ENCODE measurements at places on chromosomes 5 and 9.

DNA sequence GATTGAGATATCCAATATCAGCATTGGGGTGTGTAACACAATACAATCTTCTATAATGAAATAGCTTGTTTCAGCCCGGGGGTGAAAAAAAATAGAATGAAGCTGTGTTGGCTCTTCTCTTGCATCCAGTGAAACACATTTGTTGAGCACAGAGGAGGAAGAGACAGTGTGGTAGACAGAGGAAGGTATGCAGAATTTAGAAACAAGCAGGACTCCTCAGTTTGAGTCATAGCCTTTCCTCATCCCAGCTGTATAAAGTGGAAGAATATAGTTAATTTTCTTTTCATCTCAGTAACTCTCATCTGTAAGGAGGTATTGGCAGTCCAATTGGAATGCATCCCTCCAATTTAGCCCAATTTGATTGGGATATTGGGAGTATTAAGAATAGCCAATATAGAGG, 302.2 kb upstream of the VLDLR start:
- DNase-seq: no peak

DNA sequence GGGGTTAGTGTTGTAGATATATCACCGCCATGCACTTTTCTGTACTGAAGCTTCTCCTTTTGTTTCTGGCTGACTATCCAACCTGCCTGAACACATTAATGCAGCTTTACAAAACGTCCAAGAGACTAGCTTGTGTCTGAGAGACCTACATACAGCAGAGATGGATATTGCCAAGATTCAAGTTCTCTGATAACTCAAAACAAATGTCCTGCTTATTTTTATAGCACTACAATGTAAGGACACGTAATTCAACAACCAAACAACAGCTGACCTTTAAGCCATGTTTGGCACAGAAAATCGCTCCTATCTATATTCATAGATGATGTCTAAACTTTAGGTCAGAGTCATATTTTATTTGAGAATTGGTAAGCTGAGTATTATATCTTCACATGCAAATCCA, 76.2 kb upstream of the NTRK2 start:
- DNase-seq: no peak

DNA sequence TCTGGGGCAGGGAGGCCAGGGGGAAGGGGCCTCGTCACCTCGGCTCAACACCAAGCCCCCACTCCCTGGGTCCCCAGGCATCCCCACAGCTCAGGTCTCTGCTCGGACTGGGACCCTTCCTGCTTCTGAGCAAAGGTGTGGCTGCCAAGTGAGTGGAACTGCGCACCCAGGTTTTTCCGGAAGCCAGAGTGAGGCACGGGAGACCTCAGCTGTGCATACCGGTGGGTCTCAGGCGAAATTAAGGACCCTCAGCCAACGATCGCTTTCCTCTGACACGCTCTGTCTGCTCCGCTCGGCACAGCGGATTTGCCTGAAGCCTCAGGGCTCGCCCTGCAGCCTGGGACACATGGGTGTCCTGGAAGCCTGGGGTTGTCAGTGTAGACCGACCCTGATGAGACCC, 41.0 kb upstream of the IRX4 start:
- DNase-seq: no peak

DNA sequence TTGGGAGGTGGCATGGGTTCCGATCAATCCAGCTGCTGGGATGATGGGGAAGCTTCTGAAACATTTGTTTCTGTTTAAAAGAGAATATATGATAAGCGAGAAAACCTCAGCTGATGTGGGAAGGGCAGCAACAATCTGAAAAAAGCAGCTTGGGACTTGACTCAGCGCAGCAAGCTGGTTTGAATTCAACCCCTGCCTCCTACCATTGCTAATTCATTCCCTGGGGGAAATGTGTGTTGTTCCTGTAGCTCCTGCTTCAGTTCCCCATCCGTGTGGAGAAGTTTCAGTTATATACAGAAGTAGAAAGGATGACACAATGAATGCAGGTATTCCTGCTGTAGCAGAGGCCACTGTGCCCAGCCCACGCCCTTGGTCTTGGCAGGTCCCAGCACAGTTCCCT, 145.1 kb downstream of the NXNL2 start:
- no peak for DNase-seq

- DNase-seq: no peak
Observed at GRCh38 chr5:149635394-149635793, 54.1 kb downstream of the ARHGEF37 start.

DNA sequence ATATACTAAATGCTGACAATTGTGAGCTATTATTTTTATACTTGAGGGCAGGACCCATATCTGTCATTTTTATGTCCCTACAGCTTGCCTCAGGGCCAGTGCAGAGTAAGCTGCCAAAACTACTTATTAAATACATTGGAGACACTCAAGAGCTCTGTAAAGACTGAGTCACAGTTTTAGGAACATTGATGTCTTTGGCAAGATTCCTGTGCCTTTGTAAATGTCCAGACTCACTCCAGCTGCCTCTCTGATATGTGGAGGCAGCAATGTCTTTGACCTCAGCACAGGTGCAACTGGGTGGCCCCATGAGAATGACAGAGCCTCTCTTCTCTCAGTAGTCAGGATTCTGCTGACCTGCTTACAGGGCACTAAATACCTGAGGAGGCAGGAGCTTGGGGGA, 363.2 kb downstream of the OSTF1 start:
- DNase-seq: no peak

DNA sequence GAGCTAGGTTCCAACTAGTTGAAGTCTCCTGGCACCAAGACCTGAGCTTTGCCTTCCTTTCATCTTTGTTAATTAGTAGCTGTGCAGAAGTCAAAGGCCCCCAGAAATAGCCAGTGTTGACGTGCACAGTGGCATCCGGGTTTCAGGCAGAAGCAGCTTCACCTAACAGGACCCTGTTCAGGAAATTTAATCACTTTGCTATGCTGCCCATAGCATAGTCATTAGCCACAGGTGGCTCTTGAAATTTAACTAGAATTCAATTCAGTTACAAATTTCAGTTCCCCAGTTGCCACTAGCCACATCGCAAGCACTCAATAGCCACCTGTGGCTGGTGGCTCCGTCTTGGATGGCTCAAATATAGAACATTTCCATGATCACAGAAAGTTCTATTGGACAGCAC, 179.1 kb downstream of the GOLPH3 start:
- DNase-seq: no peak

- no peak for DNase-seq
Observed at GRCh38 chr5:168607946-168608345, 28.8 kb upstream of the PANK3 start.

DNA sequence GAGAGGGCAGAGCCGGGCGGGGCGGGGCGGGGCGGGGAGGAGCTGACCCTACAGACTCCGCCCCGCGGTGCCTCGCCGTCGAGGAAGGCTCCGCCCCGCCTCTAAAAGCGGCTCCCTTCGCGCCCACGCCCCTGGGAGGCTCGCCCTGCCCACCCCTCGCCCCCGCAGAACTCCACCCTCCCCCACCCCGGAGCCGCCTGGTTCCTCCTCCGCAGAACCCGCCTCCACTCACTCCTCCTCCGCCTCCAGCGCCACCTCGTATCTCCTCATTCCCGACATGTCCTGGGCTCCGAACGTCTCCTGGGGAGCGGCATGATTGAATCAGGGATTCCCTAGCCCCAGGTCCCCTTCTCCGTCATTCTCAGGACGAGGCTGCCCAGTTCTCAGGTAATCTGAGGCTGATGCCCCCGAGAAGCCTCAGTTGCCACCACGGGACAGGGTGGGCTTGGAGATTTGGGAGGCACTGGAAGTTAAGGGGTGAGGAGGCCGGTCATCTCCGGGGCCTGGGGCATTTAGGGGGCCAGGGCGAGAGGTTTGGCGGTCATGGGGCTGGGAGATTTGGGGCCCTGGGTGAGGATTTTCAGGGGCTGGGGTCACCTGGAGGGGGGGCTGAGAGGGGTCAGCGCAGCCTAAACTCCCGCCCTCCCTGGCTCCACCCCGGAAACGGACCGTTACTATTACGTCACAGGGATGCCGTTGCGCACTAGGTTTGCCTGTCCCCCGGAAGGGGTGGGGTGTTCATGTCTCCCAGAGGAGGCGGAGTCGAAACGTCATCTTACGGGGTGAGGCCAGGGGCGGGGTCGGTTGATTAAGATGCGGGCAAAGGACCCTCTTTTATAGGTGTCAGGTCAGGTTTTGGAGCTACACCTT, 3.2 kb upstream of the CCL27 start:
- peak; percentile 94 for DNase-seq

DNA sequence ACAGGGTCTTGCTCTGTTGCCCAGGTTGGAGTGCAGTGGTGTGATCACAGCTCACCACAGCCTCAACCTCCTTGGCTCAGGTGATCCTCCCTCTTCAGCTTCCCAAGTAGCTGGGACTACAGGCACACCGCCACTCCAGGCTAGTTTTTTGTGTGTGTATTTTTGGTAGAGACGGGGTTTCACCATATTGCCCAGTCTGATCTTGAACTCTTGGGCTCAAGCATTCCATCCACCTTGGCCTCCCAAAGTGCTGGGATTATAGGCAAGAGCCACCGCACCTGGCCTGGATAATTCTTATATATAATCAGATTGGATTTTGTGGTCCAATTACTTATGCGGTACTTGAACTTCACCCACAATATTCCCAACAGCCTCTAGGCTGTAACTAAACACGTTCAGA, 19.8 kb downstream of the CCDC69 start:
- no peak for DNase-seq

DNA sequence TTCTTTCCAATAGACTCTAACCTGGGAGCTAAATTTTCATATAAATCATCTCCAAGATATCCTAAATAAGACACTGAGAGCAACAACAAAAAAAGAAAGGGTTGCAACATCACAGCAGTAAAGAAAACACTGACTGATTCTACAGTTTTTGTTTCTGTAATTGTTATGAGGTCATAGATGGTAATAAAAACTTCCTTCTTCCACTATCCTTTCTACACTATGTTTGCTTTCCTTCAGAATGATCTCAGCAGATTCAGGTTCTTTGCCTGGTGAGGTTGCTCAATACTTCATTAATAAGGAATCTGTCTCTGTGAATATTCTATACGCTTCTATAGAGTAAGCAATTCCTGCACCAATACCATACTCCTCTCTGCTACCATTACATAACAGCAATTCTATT, 835.6 kb upstream of the GRAMD2B start:
- DNase-seq: no peak

GRCh38 chr5:134592141-134592746, 40.4 kb downstream of the SAR1B start:
- no peak for DNase-seq

GRCh38 chr9:116905171-116905588, 218.1 kb downstream of the TRIM32 start:
- no peak for DNase-seq

DNA sequence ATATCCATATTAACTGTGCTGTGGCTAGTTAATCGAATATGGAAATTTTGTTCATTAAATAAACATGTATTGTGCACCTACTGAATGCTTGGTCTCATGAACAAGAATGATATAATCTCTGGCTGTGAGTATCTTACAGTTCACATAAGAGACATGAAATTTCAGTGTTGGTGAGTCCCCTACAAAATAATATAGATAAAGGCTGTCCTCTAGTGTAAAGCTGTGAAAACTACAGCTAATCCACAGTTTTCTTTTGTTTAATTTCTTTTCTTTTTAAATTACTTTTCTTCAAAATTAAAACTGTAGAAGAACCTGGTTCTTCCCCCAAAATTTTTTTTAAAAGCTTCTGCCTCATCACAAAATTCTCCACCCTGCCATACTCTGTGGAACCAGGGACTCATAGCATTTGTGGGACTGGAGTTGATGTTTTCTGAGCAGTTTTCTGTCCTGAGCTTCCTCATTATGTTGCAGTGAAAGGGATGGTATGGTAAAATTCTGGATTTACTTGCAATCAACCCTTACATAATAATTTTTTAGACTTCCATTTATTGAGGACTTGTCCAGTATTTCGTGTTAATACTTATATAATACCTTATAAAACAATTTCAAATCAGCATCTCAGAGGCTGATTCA, 135.0 kb downstream of the STK32A start:
- peak; percentile 34 for DNase-seq

- peak; percentile 13 for DNase-seq
Observed at GRCh38 chr5:178832618-178833201, 27.0 kb upstream of the ZNF354B start.

GRCh38 chr5:110440058-110440457, 286.4 kb downstream of the TMEM232 start:
- no peak for DNase-seq

- DNase-seq: no peak
Observed at GRCh38 chr5:10705747-10706146, 55.3 kb downstream of the DAP start.

- no peak for DNase-seq
Observed at GRCh38 chr5:131993676-131994075, 17.8 kb downstream of the ACSL6 start.

DNA sequence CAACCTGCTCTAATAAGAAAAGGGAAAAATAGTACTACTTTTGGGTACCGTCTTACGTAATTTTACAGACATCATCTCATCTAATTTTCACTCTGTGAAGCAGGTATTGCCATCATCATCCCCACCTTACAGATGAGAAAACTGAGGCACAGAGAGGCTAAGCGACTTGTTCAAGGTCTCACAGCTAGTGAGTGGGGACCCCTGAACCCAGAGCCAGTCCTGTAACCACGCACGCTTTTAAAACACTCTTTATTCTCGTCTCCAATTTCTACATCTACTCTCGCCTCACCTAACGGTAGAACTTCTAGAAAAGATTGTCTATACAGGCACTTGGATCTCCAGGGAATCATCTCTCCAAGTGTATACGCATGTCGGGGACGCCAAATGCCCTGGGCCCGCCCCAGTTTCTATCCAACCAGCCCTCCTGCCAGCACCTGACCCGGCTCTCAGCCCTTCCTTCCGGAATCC, 1.5 kb upstream of the TRAF1 start:
- no peak for DNase-seq

DNA sequence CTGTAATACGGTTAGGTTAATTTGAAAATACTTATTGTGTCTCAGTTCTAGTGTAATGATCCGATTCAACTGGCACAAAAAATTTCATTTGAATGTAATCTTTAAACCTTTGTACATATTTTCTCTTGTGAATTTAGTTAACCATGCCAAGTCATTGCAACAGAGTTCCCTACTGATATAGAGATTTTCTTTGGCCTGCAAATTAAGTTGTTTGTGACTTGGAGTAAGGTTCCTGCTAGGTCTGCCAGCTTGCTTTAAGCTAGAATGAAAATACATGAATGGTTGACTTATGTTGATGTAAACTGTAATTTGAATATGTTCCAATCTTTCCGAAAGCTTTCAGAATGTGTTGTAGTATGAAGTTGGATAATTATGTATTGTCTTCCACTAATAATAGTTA, 1004.1 kb upstream of the EDIL3 start:
- DNase-seq: no peak

All from NCI-H774 (cell line).